ENCODE measurements at places on chromosomes 4 and X. TPM values are rescaled to one million over a fixed set of nuclear protein-coding genes. Genes with fewer than 3 reads are reported as not detected.
A peak's percentile ranks its signal among the peaks of the same experiment; 100 is the strongest.

DNA sequence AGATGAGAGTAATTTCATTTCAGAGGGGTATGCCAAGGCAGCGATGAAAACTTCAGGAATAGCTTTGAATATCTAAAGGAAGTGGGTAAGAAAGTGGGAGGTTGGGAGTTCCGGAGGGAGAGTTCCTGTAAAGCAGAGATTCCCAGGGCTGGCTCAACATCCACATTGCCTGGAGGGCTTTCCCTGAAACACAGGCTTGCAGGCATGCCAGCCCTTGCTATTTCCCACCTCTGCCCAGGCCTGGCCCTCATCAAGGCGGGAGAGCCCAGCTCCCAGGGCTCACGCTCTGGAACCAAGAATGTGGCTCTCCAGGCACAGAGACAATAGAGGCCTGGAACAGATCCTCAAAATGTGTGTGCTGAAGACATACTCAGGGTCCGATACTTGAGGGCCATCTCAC lies 43.8 kb upstream of the CLDN34 start:
- DNase-seq, result no peak

DNA sequence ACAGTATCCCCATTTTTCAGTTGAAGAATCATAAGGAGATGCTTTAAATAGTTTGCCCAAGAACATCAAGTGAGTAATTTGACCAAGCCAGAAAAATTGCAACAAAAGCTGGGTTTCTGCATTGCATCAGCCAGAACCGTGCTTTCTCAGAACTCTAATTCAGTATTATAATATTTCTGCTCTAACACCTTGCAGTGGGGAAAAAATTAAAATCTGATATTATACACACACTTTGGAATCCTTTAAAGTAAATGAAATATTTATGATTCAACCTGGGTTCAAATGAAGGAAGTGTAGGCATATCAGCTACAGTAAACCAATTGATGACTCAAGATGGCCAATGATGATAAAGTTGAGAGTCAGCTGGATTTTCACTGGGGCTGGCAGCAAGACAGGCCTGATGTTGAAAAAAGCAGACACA lies 387.6 kb upstream of the ZFP42 start:
- DNase-seq, result peak; percentile 43

- DNase-seq, result no peak
These were observed 460.2 kb downstream of the GABRG1 start for GRCh38 chr4:45663628-45664081.

Gene NXF2B
- 1.9 TPM for total RNA-seq
